ENCODE measurements at places on chromosomes 7 and 10.

GRCh38 chr7:28408105-28408959 lies 4.0 kb upstream of the CREB5 start:
- peak; percentile 57 for DNase-seq

DNA sequence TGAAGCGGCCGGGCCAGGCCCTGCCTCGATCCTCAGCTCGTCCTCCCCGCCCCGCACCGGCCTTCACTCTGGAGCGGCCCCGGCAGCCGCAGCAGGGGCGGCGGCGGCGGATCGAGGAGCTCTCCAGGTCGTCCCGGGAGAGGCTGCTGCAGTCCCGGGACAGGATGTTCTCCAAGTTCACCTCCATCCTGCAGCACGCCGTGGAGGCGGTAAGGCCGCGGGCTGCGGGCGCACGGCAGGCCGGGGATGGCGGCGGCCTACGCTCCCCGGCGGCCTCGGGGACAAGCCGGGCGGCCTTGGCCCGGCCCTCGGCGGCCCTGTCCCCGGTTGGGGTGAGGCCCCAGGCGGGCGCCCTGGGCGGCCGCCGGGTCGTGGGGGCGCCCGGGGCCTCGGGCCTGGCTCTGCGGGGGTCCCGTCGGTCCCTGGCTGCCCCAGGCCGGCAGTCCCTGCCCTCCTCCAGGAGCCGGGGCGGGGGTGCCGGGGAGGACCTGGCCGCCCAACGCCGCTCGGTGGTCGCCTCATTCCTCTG lies 399 bp downstream of the FHIP2A start:
- DNase-seq, result no peak

GRCh38 chr10:91033324-91033950 lies 112.5 kb upstream of the ANKRD1 start:
- DNase-seq, result no peak

- no peak for DNase-seq
Observed at GRCh38 chr7:33500703-33501701, 371.6 kb downstream of the BBS9 start.

DNA sequence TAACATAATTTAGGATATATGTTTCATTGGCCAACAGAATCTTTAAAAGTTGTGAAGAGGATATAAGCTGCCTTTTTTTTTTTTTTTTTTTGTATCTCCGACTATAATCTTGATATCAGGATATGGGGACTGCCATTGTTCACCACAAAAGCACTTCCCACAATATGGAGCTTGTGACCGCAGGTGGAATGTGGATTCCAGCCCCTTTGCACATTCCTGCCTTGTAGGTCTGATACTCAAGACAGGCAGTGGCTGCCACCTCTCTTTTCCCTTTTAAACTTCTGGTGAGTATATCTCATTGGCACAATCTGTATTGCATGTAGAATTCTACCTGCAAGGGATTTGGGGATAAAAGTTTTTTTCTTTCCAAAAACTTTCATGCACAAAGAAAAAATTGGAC lies 272.7 kb upstream of the VWC2 start:
- no peak for DNase-seq

- no peak for DNase-seq
Observed at GRCh38 chr10:8910314-8910713, 855.8 kb downstream of the GATA3 start.

DNA sequence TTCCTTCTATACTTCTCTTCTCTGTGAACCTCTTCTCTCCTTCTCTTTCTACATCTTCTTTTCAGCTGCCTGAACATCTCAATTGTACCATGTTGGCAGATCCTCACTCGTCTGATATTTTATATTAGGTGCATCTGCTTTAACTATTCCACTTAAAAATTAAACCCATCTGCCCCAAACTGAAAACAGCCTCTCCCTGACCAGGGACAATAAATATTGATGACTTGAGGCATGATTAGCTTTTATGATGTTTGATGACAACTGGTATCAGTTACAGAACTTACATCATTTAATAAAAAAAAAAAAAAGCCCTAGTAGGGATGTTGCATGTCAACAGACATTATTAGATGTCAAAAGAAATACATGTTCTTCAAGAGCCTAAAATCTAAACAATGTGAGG lies 79.8 kb upstream of the HABP2 start:
- no peak for DNase-seq

DNA sequence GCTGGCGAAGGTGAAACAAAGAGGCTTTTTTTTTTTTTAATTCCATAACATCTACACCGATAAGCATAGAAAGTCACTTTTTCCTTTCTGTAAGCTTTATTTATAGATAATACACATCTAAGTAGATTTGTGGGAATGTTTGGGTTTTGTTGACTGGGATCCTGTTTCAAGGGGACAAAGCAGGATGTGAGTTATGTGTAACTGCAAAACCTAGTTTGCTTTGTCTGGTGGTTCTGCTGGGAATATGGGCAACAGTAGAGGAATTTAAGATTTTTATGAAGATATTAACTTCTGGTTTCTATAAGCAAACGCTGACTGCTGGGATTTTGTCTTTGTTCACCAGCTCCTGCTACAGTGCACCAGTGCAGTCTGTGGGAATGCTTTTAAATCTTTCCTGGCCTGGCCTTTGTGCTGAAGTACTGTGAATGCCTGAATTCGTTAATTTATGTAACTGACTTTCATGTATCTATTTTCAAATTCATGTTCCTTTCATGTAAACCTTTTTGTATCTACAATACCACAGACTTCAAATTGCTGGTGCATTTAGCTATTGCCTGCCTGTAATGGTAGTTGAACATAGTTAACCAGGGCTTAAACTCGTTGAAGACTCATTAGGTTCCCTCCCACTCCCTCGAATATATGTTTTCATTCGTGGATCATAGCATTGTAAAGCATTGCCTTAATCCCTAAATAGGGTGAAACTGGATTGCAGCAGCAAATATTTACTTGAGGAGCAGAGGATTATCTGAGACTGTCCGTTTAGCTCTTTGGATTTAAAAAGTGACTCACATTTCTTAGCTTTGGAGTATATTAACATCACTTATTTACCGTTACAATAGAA lies 1.5 kb downstream of the KLHL7 start:
- DNase-seq, result no peak

GRCh38 chr7:46671108-46671769 lies 750.2 kb upstream of the IGFBP3 start:
- no peak for DNase-seq

- no peak for DNase-seq
Observed at GRCh38 chr10:3192856-3193635, 20.5 kb upstream of the PITRM1 start.

GRCh38 chr10:127983344-127984100 lies 76.6 kb downstream of the PTPRE start:
- DNase-seq, result no peak

GRCh38 chr7:26368542-26368941 lies 76.9 kb downstream of the SNX10 start:
- no peak for DNase-seq

DNA sequence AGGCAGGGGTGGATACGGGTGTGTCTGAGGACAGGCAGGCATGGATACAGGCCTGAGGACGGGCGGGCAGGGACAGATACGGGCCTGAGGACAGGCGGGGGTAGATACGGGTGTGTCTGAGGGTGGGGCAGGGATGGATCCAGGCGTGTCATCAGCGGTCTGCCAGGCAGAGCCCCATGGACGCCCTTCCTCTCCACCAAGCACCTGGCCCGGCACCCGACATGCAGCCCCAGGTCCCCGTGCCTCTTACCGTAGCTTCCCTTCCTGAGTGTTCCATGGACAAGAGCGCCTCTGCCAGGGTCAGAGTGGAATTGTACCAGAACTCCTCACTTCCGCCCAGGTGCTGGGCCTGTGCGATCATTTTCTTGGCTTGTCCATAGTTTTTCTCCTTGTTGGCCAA lies 74.6 kb upstream of the NKX6-2 start:
- DNase-seq, result peak; percentile 48

- no peak for DNase-seq
Observed at GRCh38 chr10:69414036-69415018, 2.4 kb downstream of the TACR2 start.

DNA sequence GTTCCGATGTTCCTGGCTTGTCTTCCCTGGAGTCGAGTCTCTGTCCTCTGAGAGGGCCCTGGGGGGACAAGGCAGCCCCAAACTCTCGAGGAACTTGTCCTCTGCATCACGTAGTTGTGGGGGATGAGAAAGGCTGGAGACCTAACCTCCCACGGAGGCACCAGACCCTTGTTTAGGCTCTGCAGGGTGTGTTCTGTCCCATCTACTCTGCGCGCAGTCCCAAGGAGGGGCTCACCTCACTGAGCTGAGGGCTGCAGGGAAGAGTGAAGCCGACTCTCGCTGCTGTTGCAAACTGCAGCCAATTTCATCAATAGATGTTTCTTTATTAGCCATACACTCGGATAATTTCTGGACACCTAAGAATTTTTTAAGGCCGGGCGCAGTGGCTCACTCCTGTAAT lies 186.7 kb upstream of the ADARB2 start:
- DNase-seq, result no peak

DNA sequence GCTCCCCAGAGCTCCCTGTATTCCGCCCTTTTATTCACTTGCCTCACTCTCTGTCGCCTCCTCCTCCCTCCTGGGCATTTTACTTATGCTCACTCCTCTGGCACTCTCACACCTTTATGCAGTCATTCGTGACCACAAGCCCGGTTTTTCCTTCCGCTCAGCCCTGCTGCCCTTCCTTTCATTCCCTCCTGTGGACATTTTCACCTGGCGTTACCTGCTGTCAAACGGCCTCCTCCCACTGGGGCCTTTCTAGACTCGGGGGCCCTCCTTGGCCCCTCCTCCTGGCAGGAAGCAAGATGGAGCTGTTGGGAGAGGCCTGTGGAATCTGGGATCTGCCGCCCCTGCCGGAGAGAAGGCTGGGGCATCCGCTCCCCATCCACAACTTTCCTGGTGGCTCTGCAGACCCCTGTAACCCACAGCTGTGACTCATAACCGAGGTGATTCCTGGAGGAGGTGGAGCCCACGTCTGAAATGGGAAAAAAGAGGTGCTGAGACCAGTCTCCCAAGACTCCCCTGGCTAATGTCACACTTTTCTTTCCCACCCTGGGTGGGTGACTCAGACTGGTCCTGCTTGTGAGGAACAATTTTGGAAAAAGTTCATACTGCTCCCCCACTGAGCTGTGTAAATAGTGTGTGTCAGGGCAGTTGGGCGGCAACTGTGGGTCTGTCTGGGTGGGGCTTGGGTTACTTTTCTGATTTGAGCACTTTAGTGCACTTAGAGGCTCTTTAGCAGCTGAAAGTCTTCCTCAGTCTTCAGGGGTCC lies 1.2 kb downstream of the VCL start:
- peak; percentile 76 for DNase-seq

DNA sequence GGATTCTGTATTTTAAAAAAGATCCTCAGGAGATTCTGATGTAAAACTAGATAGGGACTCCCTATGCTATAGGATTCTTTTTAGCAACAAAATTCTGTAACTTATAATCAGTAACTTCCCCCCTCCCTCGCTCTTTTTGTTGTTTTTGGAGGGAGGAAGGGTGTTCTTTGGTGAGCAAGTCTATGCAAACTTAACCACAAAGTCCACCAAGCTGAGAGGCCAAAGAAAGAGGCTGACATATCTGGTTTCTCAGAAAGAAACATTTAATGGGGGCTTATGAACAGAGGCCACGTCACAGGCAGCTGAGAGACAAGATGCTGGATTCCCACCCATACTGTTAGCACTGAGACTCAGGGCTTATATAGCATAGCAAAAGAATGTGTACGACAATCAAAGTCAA lies 14.3 kb upstream of the ABCB5 start:
- DNase-seq, result no peak

- DNase-seq, result no peak
Observed at GRCh38 chr7:50281680-50282445, 22.7 kb upstream of the IKZF1 start.

DNA sequence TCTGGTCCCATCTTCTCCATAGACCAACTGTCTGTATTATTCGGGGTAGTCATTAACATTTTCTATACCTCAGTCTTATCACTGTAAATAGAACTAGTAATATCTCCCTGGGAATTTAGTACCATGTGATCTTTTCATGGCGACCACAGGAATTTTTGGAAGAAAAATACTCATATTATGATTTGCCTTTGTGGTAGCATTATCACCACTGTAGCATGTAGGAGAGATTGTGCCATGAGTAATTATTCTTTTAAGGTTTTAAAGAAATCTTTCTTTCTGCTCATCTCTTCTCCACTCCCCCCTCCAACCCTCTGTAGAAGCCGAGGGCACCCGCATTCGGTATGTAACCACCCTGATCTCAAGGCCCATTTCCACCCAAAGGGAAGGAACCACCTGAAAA lies 25.0 kb downstream of the ZNF365 start:
- no peak for DNase-seq

DNA sequence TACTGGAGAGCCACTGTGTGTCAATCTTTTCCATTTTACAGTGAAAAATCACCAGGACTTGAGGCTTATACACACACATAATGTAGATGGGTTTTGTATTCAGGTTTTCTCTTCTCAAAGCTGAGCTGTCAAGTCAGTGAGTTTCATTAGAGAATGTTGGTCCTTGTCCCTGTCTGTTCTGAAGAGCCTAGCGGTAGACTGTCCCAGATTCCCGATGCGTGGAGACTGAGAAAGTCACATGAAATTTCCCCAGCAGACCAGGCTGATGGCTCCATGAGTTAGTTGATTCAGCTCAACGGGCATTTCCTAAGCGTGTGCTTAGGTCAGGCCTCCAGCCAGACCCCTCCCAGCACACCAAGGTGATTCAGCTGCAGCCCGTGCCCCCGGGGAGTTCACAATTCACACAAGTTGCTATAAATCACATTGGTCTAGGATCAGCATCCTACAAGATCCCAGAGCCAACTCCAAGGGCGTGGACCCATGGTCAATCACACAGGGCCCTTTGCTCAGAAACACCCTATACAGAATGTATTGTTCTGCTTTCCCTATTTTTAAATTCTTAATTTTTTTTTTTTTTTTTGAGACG lies 17.2 kb downstream of the CHST15 start:
- no peak for DNase-seq

DNA sequence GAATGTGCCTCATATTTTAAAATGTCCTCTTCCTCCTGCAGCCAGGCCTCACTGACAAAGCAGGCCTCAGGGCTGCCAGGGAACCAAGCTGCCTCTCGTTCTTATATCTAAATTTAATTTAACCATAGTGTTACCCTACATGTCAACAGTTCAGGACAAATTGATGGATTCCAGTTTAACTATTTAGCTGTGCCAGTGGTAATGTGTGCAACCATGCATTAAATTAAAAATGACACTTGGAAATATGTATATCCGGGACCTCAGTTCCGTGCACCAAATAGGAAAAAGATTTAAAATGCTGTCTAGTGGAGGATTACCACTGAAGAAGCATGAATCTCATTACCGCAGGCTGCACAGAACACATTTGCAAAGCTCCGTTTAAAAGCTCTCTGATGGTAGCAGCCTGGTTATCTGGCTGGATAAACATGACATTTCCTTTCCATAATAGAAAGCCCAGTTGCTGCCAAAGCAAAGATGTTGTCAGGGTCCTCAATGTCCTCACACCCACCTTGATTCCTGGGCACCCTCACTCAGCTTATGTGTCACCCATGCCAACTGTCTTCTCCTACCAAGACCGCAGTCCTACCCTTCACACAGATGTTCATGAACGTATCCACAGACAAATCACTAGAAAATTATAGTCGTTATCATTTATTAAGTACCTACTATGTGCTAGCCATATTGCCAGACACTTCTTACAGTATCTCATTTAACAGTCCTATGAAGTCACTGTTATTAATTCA lies 73.3 kb upstream of the FRMD4A start:
- DNase-seq, result no peak

GRCh38 chr10:1100691-1101368 lies 44.6 kb downstream of the WDR37 start:
- DNase-seq, result no peak

- no peak for DNase-seq
Observed at GRCh38 chr7:20449176-20449575, 118.5 kb downstream of the ITGB8 start.

- DNase-seq, result no peak
Observed at GRCh38 chr10:60998932-60999331, 54.9 kb upstream of the RHOBTB1 start.
